ENCODE measurements at places on chromosomes 1 and 21.

DNA sequence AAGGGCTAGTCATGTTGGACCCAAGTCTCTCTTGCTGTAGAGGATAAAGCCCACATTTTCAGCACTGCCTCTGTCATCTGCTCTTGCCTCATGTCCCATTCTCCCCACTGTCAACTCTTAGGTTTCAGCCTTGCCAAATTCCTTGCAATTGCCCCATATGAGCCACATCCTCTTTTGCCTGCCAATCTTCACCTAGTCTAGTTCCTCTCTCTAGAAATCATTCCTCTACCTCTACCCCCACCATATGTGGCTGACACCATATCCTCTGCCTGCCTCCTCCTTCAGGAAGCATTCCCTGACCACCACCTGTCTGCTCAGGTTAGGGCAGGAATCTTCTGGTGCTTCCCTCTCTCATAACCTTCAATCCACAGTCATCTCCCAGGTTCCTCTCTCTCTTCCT, 38.2 kb downstream of the SLC9A1 start:
- ATAC-seq, result no peak

DNA sequence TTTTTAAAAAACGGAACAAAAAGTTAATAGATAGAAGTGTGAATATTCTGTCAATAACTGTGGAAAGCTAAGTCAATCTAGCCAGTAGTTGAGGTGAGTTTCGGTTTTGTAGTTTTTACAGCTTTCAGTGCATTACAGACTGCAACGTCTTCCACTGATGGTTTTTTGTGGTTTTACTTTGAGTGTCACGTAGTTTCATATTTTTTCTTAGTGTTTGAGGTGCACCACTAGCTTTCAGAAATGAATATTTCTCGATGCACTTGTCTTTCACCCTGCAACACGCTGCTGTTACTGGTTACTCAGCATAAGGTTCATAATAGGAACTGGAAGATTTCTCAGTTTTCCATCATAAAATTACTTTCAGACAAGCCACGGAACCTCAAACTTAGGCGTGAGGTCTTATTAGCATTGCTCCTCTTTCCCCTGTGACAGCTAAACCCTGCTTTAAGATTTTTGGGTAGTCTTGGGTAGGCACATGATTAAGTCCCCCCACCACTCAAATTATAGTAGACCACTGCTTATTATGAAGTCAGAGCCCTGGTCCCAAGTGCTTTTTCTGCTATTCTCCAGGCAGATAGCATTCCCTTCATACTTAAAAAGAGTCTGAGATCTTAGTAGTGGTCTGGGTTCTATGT, 1412.7 kb downstream of the KCNT2 start:
- no peak for ATAC-seq

GRCh38 chr1:204563307-204563706, 47.1 kb downstream of the MDM4 start:
- ATAC-seq, result no peak

DNA sequence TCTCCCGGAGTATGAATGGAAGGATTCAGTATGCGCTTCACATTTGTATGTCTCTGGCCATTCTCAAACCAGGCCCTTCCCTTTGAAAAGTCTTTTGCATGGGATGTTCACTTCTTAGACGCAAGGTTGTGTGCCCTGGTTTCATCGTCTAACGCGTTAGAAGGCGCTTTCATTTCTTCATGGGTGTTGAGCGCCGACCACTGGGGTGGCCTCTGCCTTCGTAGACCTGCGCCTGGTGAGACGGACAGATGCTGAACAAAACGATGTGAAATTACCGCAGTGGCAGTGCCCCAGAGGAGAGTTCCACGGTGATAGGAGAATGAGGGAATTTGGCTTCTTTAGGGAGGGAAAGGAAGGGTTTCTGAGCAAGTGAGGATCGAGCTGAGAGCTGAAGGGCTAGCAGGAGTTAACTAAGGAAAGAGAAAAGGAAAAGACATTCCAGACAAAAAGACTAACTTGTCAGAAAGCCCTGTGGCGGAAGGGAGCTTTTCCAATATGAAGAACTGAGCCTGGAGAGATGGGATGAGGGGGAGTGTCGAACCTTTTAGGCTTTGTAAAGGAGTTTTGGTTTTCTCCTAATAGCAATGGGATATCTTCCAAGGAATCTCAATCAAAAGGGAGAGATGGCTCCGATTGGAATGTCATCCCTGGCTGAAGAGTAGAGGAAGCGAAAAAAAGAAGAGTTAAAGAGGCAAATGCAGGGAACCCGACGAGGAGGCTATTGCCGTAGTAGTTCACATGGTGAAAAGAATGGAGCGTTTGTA, 951 bp downstream of the GGPS1 start:
- ATAC-seq, result peak; percentile 4

DNA sequence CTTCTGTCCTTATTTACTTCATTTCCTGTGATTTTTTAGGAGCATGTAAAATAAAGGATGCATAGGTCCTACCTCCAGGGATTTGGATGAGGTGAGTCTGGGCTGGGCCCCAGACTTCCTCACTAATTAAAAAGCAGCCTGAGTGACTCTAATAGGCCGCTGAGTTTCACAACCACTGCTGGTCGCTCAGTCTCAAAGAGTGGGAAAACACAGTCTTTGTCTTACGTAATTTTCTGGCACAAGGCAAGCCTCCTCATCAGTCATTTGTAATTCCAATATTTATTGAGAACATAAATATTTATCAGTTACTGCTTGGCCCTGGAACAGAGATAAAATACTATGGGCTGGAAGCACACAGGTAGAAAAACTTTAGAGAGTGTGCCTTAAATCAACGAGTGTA, 195.4 kb upstream of the RUNX1 start:
- no peak for ATAC-seq

GRCh38 chr1:207103892-207104373, at the start of gene C4BPA:
Gene C4BPA, plus strand, starts transcription at chr1:207104233. Its CDS starts 8,793 bp downstream, at chr1:207113026.
- ATAC-seq, result no peak

- ATAC-seq, result no peak
Measured at GRCh38 chr1:24908591-24909259, 21.4 kb downstream of the RUNX3 start.

DNA sequence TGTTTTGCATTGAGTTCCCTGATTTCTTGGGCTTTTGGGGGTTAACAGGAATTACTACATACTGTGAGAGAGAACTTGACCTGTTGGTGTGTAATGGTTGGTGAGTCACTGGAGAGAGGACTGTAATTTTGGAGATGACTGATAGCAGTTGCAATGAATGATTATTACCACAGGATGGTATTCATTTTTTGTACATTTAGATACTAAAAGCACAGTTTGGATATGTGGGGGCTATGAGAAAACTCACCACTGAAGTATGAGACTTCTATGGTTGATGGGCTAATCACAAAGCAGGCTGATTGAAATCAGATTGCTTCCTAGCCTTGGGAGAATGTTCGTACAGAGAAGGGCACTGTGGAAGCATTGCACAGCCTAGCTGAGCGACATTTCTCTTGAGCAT, 1571.3 kb upstream of the PRMT6 start:
- ATAC-seq, result no peak

- ATAC-seq, result no peak
Measured at GRCh38 chr1:188761226-188761625, 1716.4 kb downstream of the BRINP3 start.

GRCh38 chr1:225872075-225872430, 10.1 kb downstream of the TMEM63A start:
- ATAC-seq, result no peak

DNA sequence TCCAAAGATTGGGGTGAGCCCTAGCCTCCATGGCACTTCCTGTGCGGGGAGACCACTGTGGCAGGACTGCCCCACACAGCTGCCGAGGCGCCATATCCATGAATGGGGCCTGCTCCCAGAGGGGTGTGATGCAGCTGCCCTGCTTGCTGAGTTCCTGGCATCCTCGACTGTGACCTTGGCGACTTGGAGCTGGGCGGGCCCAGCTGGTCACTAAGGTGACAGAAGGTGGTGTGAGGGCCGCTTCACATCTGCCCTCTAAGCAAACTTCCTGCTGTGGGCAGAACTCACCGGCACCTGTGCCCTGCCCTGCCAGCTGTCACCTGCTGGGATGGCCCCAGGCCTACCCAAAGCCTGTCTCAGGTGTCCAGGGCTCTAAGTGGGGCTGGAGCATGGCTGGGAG, 9.0 kb downstream of the TMEM61 start:
- no peak for ATAC-seq

- ATAC-seq, result no peak
Measured at GRCh38 chr1:87583459-87583858, 254.8 kb downstream of the LMO4 start.

DNA sequence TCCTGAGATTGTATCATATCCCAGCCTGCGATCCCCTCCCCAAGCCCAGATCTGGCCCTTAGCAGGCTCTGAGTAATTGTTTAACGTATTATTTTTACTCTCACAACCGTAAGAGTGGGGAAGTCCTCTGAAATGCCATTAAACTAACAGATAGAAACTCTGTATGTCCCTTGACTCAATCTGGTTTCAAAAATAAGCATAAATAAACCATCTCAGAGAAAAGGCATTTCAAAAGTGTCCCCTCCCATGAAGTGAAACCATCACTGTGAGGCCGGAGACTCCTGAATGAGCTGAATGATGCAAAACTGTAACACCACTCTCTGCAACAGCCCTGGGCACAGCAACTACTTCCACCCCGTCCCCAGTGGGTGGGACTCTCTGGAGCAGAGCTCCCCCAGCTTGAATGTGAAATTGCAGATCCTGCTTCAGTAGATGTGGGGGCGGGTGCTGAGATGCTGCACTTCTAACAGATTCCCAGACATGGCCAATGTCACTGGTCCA, 104.1 kb downstream of the SYF2 start:
- peak; percentile 61 for ATAC-seq
